ENCODE measurements at places on chromosomes 11 and 22.
A peak's percentile ranks its signal among the peaks of the same experiment; 100 is the strongest.

GRCh38 chr11:83047515-83048225, 24.0 kb downstream of the RAB30 start:
- DNase-seq: no peak

- no peak for DNase-seq
Observed at GRCh38 chr22:46052331-46052771, 75.4 kb upstream of the WNT7B start.

DNA sequence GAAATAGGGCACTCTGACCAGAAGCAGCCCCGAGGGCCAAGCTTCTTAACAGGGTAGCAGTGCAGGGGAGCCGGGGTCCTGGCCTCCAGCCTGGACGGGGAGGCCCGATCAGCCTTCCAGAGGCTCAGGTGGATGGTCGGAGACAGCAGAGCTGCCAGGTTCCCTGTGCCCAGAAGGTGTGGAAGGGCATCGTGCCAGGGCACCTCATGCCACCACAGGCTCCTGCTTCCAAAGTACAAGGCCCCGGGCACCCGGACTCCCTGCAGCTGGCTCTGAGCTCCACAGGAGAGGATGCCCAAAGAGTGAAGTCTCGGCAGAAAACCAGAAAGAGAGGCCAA, 14.3 kb downstream of the EHD1 start:
- DNase-seq: no peak

DNA sequence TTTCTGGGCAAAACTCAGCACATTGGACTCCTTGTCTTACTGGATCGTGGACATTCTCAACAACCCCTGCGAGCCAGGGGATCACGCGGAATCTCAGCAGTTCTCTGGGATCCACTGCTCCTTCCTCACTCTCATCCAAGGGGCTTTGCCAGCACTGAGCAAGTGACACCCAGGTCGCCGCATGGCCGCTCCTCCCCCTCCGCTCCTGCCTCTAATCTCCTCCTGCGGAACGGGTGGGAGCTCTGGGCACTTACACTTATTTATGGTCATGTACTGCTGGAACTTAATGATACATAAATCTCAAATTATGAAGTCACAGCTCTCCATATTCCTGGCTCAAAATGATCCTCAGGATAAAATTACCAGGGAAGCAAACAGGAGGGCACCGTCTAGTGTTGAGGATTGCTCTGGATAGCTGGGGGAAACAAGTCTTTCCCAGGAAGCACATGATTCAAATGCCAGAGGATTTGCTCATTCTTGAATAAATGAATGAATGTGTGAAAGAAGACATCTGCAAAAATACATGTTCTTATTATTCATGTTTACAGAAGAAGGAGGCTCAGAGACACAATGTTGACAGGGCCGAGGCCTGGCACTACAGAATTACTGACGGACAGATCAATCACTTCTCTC, 1077.3 kb downstream of the TBC1D22A start:
- no peak for DNase-seq

DNA sequence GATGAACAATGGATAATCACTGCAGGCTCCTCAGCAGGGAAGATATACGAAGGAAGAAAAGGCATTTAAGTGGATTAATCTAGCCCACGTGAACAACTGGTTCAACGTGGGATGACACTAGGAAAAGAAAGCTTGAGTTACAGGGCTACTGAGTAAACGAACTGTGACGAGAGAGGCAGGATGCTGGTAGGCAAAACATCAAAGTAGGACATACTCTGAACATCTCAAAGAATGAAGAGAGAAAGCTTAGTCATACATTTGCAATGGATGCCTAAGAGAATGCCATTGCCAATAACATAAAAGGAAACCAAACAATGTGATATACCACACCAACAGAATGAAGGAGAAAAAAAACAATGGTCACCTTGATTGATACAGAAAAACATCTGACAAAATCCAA, 12.9 kb downstream of the USP28 start:
- no peak for DNase-seq

- peak; percentile 27 for DNase-seq
Observed at GRCh38 chr11:8258289-8258688, 5.4 kb downstream of the LMO1 start.

DNA sequence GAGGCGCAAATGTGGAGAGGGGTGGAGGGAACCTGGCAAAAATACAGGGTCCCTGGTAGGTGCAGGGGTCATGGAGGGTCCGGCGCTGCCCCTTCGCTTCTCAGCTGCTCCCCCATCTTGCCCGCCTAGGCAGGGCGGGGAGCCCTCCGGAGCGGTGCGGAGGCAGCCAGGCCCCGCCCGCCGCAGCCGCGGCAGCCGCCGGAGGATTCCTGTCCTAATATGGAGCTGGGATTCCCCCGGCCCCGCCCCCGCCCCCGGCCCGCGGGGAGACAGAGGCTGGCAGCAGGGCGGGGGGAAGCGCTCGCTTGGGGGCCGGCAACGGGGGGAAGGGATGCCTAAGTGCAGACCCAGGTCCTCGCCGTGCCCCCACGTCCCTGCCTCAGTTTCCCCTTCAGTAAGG, 1.0 kb upstream of the NPAS4 start:
- no peak for DNase-seq

GRCh38 chr11:122902951-122903350, 20.4 kb downstream of the JHY start:
- DNase-seq: no peak

- no peak for DNase-seq
Observed at GRCh38 chr11:59708537-59708936, 5.1 kb downstream of the OR10V1 start.

All from type B pancreatic cell (in vitro differentiated cells).